DND-41 (cell line): ENCODE measurements at places on chromosomes 4 and X.

- no peak for DNase-seq
Measured at GRCh38 chr4:161364681-161365080, 799.1 kb downstream of the FSTL5 start.

GRCh38 chr4:28682847-28683246, 1822.2 kb downstream of the STIM2 start:
- DNase-seq = no peak

- DNase-seq = no peak
Measured at GRCh38 chr4:77021614-77022089, 54.1 kb downstream of the CCNI start.

DNA sequence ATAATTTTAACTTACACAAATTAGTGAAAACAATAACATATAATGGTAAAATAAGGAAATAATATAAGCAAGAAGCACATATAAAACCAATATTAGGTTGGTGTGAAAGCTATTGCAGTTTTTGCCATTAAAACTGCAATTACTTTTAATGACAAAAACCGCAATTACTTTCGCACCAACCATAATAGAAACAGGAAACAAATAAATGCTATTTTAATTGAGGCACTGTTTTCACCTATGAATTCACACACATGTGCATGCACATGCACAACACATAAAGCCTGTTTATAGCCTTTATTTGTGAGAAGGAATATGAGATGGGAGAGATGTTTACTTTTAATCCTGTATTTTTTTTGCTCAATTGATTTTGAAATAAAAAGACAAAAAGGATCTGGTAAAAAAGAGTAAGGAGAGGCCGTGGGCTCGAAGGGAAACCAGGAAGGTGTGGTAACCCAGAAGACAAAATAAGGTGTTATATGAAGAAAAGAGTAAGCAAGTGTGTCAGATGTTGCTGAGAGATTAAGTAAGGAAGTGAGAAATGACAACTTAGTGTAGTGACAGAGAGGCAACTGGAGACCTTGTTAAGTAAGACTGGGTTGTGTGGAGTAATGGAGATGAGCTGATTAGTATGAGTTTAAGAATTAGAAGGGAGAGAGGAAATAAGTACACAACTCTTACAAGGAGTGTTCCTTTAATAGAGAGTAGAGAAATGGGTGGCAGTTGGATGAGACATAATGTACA, 69.0 kb downstream of the KLHL13 start:
- DNase-seq = no peak

GRCh38 chrX:150504397-150505182, 63.8 kb upstream of the MTM1 start:
- DNase-seq = no peak

DNA sequence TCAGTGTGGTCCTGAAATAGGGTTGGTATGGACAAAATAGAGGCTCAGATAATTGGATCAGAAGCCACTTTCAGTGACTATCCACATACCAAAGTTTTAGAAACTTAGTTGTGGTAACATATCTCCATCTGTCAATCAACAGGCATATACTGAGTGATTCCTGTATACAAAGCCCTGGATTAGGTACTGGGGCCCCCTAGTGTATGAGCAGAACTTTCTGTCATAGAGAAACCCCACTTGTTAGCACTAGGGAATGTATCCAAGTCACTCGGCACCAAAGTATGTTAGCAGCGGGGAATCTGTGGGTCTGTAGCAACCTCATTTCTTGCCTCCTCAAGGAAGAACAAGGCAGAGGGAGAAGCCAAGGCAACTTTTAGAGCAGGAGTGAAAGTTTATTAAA, 50.7 kb downstream of the MAP7D3 start:
- DNase-seq = peak; percentile 11

DNA sequence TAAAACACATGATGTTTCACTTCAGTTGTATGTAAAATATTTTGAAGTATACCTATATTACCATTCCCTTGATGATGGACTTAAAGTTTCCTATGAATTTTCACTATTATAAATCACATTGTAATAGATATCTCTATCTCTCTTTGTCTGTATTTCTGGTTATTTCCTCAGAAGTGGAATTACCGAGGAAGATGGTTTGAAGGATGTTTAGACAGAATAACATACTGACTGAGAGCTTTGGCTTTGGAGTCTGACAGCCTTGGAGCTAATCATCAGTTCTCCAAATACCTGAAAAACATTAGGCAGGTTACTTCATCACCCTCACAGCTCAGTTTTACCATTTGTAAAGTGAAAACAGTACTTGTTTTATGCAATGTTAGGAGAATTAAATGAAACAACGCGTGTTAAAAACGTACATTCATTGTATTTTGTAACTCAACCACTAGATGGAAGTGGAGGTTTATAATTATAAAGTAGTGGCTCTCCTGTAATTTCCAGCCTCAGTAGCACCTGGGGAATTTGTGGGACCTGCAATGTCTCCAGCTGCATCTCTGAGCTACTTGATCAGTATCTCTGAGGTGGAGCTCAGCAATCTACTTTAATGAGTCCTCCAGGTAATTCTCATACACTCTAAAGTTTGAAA, 14.3 kb downstream of the JCHAIN start:
- DNase-seq = peak; percentile 70

- DNase-seq = peak; percentile 33
Measured at GRCh38 chrX:153635788-153636668, 11.0 kb upstream of the DUSP9 start.

- DNase-seq = no peak
Measured at GRCh38 chrX:38000706-38001105, 5.6 kb upstream of the SYTL5 start.

DNA sequence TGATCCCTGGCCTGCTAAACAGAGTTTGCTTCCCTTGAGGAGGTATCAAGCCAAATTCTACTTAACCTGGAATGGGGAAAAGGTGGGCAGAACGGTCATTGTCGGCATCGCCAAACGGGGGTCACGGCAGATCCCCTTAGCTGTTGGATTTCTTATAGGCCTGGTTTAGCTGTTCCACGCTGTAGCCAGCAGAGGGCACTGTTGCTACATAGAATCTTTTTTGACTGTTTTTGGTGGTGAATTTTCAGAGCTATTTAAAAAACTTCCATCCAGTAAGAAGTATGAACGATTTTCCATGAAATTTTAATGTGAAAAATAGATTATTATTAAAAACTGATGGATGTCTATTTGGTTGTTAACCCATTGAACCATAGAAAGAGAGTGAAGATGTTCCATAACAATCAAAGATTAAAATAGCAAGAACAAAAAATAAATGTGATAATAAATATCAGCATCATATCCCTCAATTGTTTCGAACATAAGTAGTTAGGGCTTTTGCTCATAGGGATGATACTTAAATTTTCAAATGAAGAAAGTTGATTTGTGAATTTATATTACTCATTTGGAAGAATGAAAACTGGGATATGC, 56.6 kb downstream of the LINC00632 start:
- DNase-seq = peak; percentile 26

- DNase-seq = no peak
Measured at GRCh38 chr4:76624241-76624681, 189.2 kb downstream of the SHROOM3 start.

DNA sequence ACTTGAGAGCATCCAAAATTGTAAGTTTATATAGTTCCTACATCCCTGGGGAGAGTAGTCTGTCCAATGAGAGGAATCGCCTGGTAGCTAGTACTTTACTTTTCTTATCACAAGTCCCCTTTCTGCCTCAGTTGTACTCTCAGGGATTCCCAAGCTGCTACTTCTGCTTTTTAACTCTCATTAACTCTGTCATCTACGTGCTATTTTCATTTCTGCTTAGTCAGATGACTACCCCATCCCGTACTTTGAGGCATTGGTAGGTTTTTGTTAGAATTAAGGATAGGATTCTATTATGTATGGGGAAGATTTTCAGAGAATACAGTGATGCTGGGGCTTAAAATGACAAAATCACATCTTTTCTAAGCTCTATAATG, 24.7 kb downstream of the RBPJ start:
- DNase-seq = no peak

- peak; percentile 13 for DNase-seq
Measured at GRCh38 chr4:87895964-87896621, 63.3 kb downstream of the MEPE start.

DNA sequence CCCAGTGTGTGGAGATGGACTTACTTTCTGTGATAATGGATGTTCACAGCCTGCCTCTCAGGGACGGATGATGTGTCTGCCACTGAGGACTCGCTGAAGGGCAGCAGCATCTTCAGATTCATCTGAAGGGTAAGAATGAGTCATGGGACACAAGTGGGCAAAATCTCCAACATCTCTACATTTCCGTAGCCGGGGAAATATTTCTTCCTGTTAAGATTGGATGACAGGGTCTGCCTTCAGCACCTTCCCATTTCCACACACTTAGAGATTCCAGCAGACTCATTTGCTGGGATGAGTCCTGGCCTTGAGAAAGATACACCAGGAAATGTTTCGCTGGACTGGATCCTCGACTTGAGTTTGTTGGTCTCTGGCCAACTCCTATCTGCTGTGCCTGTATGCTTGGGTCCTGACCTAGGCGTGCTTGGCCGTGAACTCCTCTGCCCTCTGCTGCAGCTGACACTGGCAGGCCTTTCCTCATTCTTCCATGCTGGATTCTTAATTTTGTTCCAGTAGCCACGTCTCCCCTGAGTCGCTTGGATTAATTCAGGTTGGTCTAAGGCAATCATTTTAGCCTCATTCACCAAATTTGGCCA, 46.5 kb upstream of the SOD3 start:
- DNase-seq = no peak
